ENCODE measurements at places on chromosomes 6 and 20.

- H3K27me3 ChIP-seq = no peaks in the 10 kb centered on the region
- H3K27ac ChIP-seq = no peak overlapping the region
- H3K4me3 ChIP-seq = no peak overlapping the region
- H3K4me1 ChIP-seq = no peaks in the 10 kb centered on the region
Observed at GRCh38 chr20:55538261-55538908, 466.9 kb downstream of the CBLN4 start.

DNA sequence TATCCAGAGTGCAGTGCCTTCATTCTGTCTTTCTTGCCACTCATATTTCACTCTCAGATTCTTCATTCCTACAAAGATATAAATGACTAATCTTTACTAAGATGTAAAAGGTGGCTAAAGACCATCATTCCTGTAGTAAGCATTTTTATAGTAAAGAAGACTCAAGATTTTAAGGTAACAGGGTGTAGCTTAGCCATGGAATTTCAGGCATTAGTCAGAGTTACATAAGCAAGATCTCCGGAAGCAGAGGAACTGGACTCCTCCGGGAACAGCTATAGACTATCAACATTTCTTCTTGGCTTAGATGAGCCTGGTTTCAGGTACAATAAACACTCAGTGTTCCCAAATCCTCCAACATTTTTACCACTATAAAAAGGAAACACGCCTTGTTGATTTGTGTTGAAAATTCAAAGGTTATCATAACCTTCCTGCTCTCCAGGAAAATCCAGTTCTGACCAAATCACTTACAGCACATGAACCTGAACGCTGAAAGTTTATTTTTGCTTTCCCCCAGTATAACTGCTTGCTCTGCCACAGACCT lies 23.7 kb downstream of the SERPINB1 start:
- no peaks in the 10 kb centered on the region for H3K27me3 ChIP-seq
- H3K36me3 ChIP-seq = no peaks in the 10 kb centered on the region
- DNase-seq = no peak
- no peaks in the 10 kb centered on the region for H3K4me1 ChIP-seq
- H3K4me3 ChIP-seq = no peak overlapping the region

- no peaks in the 10 kb centered on the region for H3K27me3 ChIP-seq
- peaks cover 22% of the 10 kb centered on the region for H3K4me1 ChIP-seq
- peaks cover 11% of the 10 kb centered on the region for H3K36me3 ChIP-seq
- no peak for DNase-seq
- peak overlapping the region; percentile 57 for H3K4me3 ChIP-seq
Observed at GRCh38 chr20:35661908-35662307, 2.8 kb downstream of the CPNE1 start.

- no peak for DNase-seq
- peaks cover 6% of the 10 kb centered on the region for H3K27me3 ChIP-seq
- no peaks in the 10 kb centered on the region for H3K4me1 ChIP-seq
- H3K27ac ChIP-seq = no peak overlapping the region
Observed at GRCh38 chr6:109790131-109790530, 99.0 kb downstream of the FIG4 start.

DNA sequence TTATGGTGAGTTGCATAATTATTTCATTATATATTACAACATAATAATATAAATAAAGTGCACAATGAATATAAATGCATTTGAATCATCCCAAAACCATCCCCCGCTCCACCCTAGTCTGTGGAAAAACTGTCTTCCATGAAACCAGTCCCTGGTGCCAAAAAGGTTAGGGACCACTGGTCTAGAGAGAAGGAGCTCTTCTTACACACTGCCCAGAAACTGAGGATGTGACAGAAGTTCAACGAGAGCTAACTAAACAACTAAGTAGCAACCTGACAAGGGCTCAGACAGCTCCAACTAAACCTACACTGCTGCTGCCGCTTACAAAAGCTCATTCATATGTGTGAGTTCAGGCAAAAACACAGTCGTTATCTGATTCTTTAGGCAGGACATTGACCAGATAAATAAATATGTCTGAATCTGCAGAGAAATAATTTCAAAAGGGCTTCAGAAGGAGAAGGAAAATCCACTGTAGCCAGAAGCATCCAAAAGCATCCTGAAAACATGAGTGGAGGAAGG lies 125.9 kb downstream of the ATXN1 start:
- DNase-seq = no peak
- H3K4me3 ChIP-seq = no peak overlapping the region
- no peaks in the 10 kb centered on the region for H3K36me3 ChIP-seq
- no peak overlapping the region for H3K27ac ChIP-seq
- H3K27me3 ChIP-seq = 0 out of 3 replicates have a peak, but pooled peaks cover 2% of the 10 kb centered on the region
- no peaks in the 10 kb centered on the region for H3K4me1 ChIP-seq

GRCh38 chr20:59460352-59460751 lies 144.0 kb upstream of the PHACTR3 start:
- H3K27ac ChIP-seq = no peak overlapping the region
- no peak for DNase-seq
- no peaks in the 10 kb centered on the region for H3K4me1 ChIP-seq
- H3K4me3 ChIP-seq = no peak overlapping the region
- peaks cover 20% of the 10 kb centered on the region for H3K27me3 ChIP-seq

GRCh38 chr6:14701946-14702345 lies 543.9 kb upstream of the JARID2 start:
- no peak overlapping the region for H3K4me3 ChIP-seq
- no peaks in the 10 kb centered on the region for H3K36me3 ChIP-seq
- 0 out of 3 replicates have a peak overlapping the region, but pooled peaks have one; percentile 16 for H3K27ac ChIP-seq
- H3K4me1 ChIP-seq = peaks cover 38% of the 10 kb centered on the region

GRCh38 chr20:47440857-47441773 lies 60.6 kb upstream of the NCOA3 start:
- no peak for DNase-seq
- H3K27me3 ChIP-seq = no peaks in the 10 kb centered on the region
- no peak overlapping the region for H3K4me3 ChIP-seq
- H3K27ac ChIP-seq = no peak overlapping the region
- H3K36me3 ChIP-seq = no peaks in the 10 kb centered on the region

DNA sequence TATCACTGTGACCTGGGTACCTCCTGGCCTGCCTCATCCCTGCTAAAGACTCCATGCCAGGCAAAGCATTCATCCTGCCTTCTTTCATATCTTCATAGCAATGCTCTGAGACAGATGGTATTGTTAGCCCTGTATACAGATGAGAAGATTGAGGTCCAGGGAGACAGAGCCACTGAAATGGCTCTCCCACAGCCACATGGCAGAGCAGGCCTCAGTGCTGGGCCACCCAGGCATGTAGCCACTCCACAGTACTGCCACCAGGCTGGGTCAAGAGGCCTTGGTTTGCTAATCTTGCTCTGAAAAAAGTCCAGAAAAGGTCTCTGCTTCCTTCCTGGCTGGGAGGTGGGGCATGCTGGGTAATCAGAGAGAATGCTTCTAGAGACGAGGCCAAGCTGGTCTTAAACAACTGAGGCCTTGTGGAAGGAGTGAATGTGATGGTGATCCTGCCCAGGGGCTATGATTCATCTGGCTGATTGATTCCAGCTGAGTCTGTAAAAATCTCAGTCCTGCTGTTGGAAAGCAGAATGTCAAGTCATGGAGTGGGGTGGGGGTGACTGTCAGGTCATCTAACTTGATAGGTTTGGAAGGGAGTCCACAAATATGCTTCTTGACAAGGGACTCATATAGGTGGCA lies 29.8 kb downstream of the HM13 start:
- H3K27me3 ChIP-seq = no peaks in the 10 kb centered on the region
- H3K36me3 ChIP-seq = peaks cover 82% of the 10 kb centered on the region
- no peak overlapping the region for H3K4me3 ChIP-seq
- peaks cover 13% of the 10 kb centered on the region for H3K4me1 ChIP-seq
- no peak for DNase-seq

DNA sequence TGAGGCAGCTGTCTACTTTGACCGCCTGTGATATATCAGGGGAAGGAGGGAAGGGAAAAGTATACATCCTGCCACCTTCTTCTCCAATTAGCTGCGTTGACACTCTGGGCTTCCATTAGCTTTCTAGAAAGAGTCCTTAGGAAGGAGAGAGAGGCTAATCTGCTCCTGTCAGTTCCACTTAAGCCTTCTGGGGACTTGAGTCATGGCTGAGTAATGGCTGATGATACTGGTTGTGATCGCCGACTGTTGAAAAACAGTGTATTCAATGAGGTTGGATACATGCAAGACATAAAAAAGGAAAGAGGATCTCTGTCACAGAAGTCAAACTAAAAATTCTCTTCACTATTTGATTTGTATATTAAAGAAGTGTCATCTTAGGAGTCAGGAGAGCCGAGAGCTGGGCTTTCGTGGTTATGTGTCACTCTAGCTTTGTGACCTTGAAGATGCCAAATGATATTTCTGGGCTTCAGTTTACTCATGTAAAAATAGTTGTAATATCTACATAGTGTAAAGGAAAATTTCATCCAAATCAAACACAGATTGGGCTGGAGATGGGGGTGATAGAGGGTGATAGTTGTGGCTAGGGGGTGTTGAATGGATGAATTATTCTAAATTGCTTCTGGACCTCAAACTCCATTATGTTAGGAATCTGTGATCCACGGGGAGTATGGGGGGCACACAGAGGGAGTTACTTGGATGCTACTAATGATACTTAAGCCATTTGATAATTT lies 189.0 kb downstream of the UST start:
- no peaks in the 10 kb centered on the region for H3K36me3 ChIP-seq
- no peaks in the 10 kb centered on the region for H3K4me1 ChIP-seq
- no peaks in the 10 kb centered on the region for H3K27me3 ChIP-seq
- DNase-seq = no peak

DNA sequence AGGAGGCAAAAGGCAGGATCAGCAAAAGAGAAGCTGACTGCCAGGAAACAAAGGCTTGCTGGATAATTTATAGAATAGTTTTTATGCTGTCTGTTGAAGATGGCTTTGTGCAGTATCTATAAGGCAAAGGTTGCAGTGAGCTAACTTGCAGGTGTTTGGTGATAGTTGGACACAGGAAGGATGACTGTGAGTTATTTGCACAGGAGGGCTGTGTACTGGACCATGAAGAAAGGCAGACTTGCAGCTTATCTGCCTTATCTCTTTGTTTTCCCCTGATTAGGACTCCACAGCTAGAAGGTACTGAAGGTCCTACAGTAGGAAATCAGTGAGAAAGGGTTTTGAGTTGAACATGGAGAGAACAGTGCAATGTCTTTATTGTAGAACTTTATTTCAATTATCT lies 2.1 kb downstream of the BTN1A1 start:
- no peak overlapping the region for H3K4me3 ChIP-seq
- H3K27me3 ChIP-seq = no peaks in the 10 kb centered on the region
- H3K27ac ChIP-seq = no peak overlapping the region

- H3K27ac ChIP-seq = peak overlapping the region; percentile 85
- H3K27me3 ChIP-seq = no peaks in the 10 kb centered on the region
- DNase-seq = no peak
- H3K4me3 ChIP-seq = peak overlapping the region; percentile 55
- H3K4me1 ChIP-seq = peaks cover 13% of the 10 kb centered on the region
Observed at GRCh38 chr6:87154641-87154992, 748 bp upstream of the ZNF292 start.

DNA sequence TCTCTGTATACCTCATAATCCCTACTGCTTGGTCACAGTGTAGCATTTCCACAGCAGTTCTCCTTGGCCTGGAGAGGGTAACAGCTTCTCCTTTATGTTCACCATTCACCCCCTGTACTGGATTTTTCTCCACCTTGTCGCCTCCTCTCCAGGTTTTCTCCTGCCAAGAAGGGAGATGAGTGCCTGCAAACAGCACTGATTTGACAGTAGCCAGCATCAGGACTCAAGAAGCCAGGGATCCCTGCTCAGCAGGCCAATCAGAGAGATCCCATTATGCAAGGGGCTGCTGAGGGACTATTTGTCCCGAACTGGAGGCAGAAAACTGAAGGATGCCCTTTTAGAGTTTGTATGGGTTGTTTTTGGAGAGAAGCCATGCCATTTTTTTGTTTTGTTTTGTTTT lies 68.6 kb upstream of the RIPOR2 start:
- no peak overlapping the region for H3K4me3 ChIP-seq
- H3K4me1 ChIP-seq = no peaks in the 10 kb centered on the region
- peaks cover 2% of the 10 kb centered on the region for H3K27me3 ChIP-seq

DNA sequence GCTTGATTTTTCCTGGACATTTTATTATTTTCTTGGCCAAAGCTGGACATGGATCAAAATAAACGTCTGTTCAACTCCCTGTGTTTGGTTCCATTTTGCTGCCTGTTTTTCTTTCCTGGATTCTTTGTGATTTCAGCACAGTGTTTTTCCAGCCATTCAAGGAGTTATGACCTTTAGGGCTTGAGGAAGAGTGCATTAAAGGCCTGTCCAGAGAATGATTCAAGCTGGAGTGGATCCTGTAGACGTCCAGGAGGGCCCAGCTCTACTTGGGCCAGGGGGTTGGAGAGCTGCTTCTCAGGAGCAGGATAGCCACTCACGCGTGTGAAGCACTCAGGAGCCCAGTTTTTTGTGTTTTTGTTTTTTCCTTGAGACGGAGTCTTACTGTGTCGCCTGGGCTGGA lies 56.5 kb upstream of the IER3 start:
- H3K27me3 ChIP-seq = no peaks in the 10 kb centered on the region
- no peak overlapping the region for H3K4me3 ChIP-seq
- DNase-seq = no peak
- H3K27ac ChIP-seq = no peak overlapping the region
- H3K36me3 ChIP-seq = no peaks in the 10 kb centered on the region

GRCh38 chr6:141326426-141326825 lies 806.3 kb upstream of the GJE1 start:
- H3K27me3 ChIP-seq = no peaks in the 10 kb centered on the region
- no peak overlapping the region for H3K4me3 ChIP-seq
- no peaks in the 10 kb centered on the region for H3K4me1 ChIP-seq
- no peak for DNase-seq
- H3K27ac ChIP-seq = no peak overlapping the region

GRCh38 chr6:137033828-137034227 lies 10.9 kb downstream of the IL20RA start:
- no peak overlapping the region for H3K27ac ChIP-seq
- no peaks in the 10 kb centered on the region for H3K27me3 ChIP-seq
- no peaks in the 10 kb centered on the region for H3K36me3 ChIP-seq
- no peak for DNase-seq
- H3K4me3 ChIP-seq = no peak overlapping the region

DNA sequence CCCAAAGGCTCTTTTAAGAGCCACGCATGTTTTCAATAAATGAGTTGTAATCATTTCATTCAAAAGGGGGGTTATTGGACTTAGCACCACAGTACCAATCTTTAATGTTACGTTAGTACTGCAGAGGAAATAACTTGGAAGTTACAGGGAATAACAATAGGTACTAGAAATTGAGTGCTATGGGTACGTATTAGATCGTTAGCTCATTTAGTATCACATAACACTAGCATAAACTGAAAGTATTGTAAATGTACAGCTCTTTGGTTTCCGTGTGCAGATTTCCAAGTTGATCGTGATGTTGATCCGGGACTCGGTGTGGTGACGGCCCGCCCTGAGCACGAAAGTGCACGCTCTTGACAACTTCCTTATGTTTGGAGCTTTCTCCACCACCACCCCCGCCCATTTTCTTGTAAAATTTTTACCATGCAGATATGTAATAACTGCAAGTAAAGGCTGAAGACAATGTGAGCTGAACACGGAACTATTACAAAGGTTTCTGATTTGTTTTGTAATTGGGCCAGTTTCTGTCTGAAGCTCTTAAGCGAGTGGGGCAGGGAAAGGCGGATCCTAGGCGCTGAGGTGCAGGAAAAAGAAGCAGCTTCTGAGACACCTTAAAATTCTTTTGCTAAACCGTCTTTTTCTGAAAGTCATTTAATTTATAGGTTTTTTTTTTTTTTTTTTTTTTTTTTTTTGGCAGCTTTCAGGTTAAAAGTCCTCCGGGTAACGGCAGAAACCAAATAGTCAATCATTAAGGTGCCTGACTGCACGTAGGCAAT lies 71.5 kb downstream of the HFE start:
- peaks cover 28% of the 10 kb centered on the region for H3K36me3 ChIP-seq
- peaks cover 12% of the 10 kb centered on the region for H3K4me1 ChIP-seq
- peak overlapping the region; percentile 65 for H3K4me3 ChIP-seq
- H3K27me3 ChIP-seq = no peaks in the 10 kb centered on the region

- no peaks in the 10 kb centered on the region for H3K27me3 ChIP-seq
- no peak overlapping the region for H3K27ac ChIP-seq
- H3K36me3 ChIP-seq = peaks cover 90% of the 10 kb centered on the region
- no peak overlapping the region for H3K4me3 ChIP-seq
- H3K4me1 ChIP-seq = peaks cover 8% of the 10 kb centered on the region
Observed at GRCh38 chr6:57097596-57097995, 7.6 kb downstream of the ZNF451 start.

Data from K562 (cell line).